ENCODE measurements at places on chromosomes 3 and 15.

GRCh38 chr3:181134873-181135272, 145.3 kb upstream of the DNAJC19 start:
- no peak for DNase-seq

DNA sequence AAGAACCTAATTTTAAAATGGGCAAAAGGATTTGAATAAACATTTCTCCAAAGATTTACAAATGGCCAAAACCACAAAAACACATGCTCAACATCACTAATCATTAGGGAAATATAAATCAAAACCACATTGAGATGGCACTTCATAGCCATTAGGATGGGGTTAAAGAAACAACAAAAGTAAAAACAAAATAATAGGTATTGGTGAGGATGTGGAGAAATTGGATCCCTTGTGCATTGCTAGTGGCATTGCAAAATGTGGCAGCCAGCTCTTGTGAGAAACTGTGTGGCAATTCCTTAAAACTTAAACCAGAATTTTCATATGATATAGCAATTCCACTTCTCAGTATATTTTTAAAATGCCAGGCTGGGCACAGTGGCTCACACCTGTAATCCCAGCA, 126.5 kb downstream of the STT3B start:
- DNase-seq = no peak

DNA sequence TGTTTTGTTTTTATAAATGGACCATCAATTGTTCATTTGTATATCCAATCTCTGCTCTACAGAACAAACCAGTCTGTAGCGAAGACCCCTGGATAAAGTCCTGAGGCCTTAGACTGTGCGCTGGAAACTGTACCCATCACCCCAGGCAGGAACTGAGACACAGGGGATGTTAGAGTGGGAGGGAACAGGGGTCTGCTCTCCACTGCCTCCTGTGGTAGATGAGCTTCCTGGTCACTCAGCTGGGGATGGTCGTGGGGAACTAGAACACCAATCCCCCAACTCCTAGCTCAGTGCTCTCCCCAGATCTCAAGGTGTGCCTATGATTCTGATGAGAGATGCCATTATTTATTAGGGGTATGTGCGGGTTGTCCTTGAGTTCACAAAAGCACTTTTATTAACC, 340.2 kb upstream of the IGF1R start:
- no peak for DNase-seq

GRCh38 chr3:195003006-195003892, 267.7 kb downstream of the XXYLT1 start:
- no peak for DNase-seq

GRCh38 chr15:55407498-55408011, 604 bp downstream of the CCPG1 start:
- no peak for DNase-seq

GRCh38 chr3:70871909-70872656, 559.6 kb upstream of the MDFIC2 start:
- DNase-seq = no peak

- no peak for DNase-seq
Observed at GRCh38 chr3:95462161-95462560, 1352.2 kb upstream of the EPHA6 start.

DNA sequence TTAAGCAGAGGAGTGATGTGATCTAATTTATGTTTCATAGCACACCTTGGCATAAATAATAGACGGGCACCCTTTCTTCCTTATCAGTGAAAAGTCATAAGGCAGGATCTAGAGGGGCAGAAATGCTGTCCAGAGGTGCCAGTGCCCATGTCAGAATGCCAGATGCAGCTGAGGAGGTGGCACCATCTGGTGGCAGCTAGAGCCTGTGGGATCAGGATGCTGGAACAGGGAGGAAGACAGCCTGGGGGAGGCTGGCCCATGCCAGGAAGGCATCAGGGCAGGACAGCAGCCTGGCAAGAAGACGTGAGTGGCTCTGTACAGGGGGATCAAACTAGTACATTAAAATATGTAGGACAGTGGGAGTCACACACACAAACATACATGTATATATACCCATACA, 16.5 kb downstream of the MYH15 start:
- no peak for DNase-seq

- no peak for DNase-seq
Observed at GRCh38 chr15:51884517-51885236, 55.2 kb downstream of the TMOD3 start.

DNA sequence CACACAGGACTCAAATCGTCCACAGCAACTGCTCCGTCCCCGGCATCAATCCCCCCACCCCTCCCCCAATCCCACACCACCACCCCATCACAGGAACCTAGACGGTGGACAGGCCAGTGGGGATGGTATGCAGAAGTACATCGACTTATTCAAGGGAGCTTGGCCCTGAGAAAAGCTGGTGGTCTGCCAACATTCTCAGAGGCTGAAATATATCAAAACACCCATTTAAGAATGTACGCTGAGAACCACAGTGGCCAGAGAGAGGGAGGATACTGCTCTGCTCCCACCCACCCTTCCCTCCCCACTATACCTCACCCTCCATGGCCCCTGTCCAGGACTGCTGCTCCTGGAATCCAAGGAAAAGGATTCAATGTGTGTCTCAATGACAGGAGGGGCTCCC, 12.4 kb upstream of the USP3 start:
- no peak for DNase-seq

GRCh38 chr3:42667096-42667522, 13.6 kb downstream of the ZBTB47 start:
- no peak for DNase-seq

- DNase-seq = no peak
Observed at GRCh38 chr3:134083626-134084241, 54.0 kb upstream of the SLCO2A1 start.
